ENCODE measurements at places on chromosomes 2 and 18. TPM values are rescaled to one million over a fixed set of nuclear protein-coding genes. Genes with fewer than 3 reads are reported as not detected.

The KIAA2012 gene
- total RNA-seq, result 0.27 TPM

DNA sequence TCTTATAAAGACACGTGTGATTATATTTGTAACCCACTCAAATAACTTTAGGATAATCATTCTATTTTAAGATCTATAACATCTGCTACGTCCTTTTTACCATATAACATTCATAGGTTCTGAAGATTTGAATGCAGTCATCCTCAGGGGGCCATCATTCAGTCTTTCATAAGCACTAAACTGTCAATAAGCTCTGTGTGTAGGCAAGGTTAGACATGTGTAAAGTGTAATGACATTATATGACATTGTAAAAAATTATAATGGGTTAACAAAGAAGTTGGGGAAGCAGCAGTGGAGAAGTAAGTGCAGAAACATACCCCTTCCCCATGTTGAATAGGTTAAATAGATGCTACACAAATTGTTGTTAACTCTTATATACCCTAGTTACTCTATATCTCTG lies 845.9 kb downstream of the ERBB4 start:
- DNase-seq, result no peak
- no peaks in the 10 kb centered on the region for H3K36me3 ChIP-seq

- no peaks in the 10 kb centered on the region for H3K27me3 ChIP-seq
- DNase-seq, result no peak
- H3K4me1 ChIP-seq, result no peaks in the 10 kb centered on the region
- H3K36me3 ChIP-seq, result no peaks in the 10 kb centered on the region
- H3K27ac ChIP-seq, result no peak overlapping the region
- H3K4me3 ChIP-seq, result no peak overlapping the region
Observed at GRCh38 chr2:223488814-223489213, 113.3 kb downstream of the SCG2 start.

The PHOSPHO2 gene
- 6.3 TPM for total RNA-seq

GRCh38 chr2:20916604-20917286 lies 93.8 kb upstream of the LDAH start:
- no peak overlapping the region for H3K4me3 ChIP-seq
- H3K36me3 ChIP-seq, result no peaks in the 10 kb centered on the region
- H3K27ac ChIP-seq, result no peak overlapping the region
- H3K4me1 ChIP-seq, result no peaks in the 10 kb centered on the region

DNA sequence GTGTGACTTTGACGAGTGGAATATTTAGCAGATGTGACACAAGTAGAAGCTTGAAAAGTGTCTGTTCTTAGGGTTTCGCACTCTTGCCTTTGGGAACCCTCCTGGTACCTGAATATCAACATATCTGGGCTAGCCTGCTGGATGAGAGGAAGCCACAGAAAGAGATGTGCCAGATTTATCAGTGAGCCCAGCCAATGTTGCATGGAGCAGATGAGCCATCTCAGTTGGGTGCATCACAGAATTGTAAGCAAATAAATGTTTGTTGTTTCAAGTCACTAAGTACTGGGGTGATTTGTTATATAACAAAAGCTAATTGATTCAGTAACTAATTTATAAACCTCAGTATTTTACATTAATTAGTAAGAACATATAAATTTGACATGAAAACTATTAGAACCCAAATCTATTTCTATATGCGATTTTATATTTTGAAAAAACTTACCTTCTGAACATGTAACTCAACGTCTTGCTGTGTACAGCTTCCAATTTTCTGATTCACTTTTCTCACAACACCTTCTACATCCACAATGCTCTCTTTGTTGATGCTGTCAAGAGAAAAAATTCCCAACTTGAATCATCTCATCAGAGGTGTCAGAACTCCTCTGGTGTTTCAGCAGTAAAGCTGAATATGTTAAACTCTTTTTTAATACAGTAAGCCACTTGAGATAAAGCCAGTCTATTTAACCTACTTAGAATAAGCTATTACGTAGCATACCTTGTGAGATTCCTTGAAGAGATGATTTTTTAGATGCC lies 42.3 kb downstream of the DARS1 start:
- H3K36me3 ChIP-seq, result no peaks in the 10 kb centered on the region
- DNase-seq, result no peak
- no peaks in the 10 kb centered on the region for H3K27me3 ChIP-seq
- peaks cover 1% of the 10 kb centered on the region for H3K4me1 ChIP-seq
- no peak overlapping the region for H3K4me3 ChIP-seq

GRCh38 chr2:170488807-170489206 lies 226.3 kb upstream of the SP5 start:
- DNase-seq, result no peak
- no peaks in the 10 kb centered on the region for H3K4me1 ChIP-seq
- no peaks in the 10 kb centered on the region for H3K36me3 ChIP-seq
- H3K4me3 ChIP-seq, result no peak overlapping the region
- no peaks in the 10 kb centered on the region for H3K27me3 ChIP-seq
- H3K27ac ChIP-seq, result no peak overlapping the region

DNA sequence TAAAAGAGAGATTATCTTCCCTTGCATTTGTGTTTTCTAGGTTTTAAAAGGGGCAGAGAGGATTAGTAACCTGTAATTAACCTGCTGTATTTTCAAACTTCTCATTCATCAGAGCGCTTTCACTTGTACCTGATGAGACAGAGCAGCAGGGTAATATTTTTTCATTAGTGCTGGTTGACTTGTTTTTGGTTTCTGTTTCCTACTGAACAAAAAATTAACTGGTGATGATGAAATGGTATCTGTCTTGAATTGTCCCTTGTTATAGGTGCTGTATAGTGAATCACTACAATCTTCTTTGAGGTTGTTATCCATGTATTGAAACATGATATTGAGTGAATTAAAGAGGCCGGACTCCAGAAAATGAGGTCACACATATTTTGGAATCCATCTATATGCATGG lies 37.9 kb downstream of the CDH20 start:
- H3K36me3 ChIP-seq, result no peaks in the 10 kb centered on the region
- no peak overlapping the region for H3K27ac ChIP-seq
- no peak for DNase-seq
- no peaks in the 10 kb centered on the region for H3K27me3 ChIP-seq

The DLX2 gene
- not detected for total RNA-seq

- H3K4me3 ChIP-seq, result no peak overlapping the region
- no peak for DNase-seq
- no peaks in the 10 kb centered on the region for H3K36me3 ChIP-seq
- H3K27ac ChIP-seq, result no peak overlapping the region
Observed at GRCh38 chr2:134773759-134774742, 55.3 kb upstream of the TMEM163 start.

DNA sequence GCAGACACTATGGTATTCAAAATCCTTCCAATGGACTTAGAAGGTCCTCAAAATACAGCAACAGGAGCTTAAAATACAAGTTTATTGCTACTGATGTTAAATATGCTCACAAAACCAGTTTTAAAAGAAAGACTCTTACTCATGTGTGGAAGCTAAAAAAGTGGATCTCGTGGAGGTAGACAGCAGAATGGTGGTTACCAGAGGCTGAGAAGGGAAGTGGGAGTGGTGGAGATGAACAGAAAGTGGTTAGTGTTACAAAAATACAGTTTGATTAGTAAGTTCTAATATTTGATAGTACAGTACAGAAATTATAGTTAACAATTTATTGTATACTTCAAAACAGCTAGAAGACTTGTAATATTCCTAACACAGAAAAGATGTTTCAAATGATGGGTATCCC lies 12.1 kb downstream of the ADAM17 start:
- no peak overlapping the region for H3K27ac ChIP-seq
- no peak for DNase-seq
- no peaks in the 10 kb centered on the region for H3K36me3 ChIP-seq
- H3K4me1 ChIP-seq, result peaks cover 23% of the 10 kb centered on the region
- H3K4me3 ChIP-seq, result no peak overlapping the region

DNA sequence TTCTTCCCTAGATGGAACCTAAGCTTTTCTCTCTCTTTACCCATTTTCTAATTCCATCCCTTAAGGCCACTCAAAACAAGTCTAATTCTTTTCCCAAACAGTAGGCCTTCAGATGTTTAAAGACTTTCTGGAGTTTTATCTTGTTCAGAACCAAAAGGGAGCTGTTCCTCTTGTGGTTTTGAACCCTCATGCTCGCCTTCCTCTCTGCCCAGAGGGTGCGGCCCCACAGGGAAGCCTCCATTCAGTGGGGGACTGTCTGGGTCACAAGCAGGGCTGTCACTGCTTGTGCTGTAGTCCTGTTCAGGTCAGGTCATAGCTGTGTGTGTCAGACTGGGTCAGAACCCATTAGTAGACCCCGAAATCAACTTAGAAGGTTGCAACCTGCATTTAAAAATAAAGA lies 56.5 kb downstream of the TET3 start:
- no peak overlapping the region for H3K27ac ChIP-seq
- no peaks in the 10 kb centered on the region for H3K27me3 ChIP-seq
- no peak for DNase-seq
- peaks cover 4% of the 10 kb centered on the region for H3K4me1 ChIP-seq

The AQP12B gene
- total RNA-seq, result not detected

DNA sequence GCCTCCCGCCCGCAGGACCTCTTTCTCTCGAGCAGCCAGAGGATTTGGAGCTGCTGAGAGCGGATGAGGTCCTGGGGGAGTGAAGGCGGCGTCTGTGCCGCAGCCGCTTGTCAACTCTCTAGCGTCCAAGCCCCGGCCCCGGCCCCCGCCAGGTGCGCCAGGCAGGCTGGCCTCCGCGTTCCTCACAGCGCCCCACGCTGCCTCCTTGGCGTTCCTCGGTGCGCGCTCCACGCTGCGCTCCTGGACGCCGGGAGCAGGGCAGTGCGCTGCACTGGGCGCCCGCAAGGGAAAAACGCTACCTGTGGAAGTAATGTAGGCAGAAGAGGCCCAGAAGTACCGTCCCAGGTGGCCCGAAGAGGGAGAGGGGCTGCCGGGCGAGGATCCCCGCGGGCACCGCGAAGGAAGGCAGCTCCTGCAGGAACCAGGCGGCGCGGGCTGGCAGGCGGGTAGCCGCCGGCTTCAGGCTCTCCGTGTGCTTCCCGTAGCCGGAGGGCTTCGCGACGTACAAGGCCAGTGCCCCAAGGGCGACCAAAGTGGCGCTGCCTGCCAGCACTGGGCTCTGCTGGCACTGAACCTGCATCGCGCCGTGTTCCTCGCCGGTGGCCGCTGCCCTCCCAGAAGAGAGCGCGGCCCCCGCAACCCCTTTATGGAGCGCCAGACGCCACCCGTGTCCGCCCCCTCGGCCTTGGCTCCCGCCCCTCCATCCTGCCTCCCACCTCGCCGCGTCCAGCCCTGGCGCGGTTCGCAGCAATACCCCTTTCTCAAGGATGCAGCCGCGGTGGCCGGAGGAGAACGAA lies at the start of gene SRD5A2:
TSS of gene SRD5A2 (minus strand) at position 618 of the 797 bp plus-strand sequence. CDS start at position 580, 38 bp downstream.
- no peak within 1 kb of the TSS for H3K27ac ChIP-seq
- no peaks in the 10 kb centered on the region for H3K36me3 ChIP-seq
- no peaks in the 10 kb centered on the region for H3K27me3 ChIP-seq

DNA sequence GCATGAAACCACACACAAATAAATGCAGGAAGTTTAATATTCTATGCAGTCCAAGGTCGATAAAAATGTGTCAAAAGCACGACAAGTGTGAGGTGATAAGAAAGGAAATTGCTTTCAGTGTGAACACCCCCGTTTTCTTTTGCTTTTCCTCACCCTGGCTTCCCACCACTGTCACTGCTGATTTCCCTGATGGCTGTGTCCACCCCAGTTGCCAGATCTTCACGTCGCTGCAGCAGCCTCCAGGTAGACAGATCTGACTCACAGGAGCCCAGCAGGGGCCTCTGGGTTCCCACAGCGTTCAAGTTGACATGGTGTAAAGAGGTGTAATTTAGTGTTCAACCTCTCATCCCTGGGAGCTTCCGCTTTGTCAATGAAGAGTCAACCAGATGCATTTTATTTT lies 128.0 kb upstream of the TACR1 start:
- no peaks in the 10 kb centered on the region for H3K36me3 ChIP-seq
- H3K27ac ChIP-seq, result no peak overlapping the region
- no peak for DNase-seq
- H3K4me1 ChIP-seq, result no peaks in the 10 kb centered on the region

The EMILIN2 gene
- total RNA-seq, result 34.3 TPM

The CHCHD5 gene
- total RNA-seq, result 14.2 TPM

- H3K27ac ChIP-seq, result no peak overlapping the region
- DNase-seq, result no peak
- no peak overlapping the region for H3K4me3 ChIP-seq
- no peaks in the 10 kb centered on the region for H3K36me3 ChIP-seq
- H3K27me3 ChIP-seq, result no peaks in the 10 kb centered on the region
- H3K4me1 ChIP-seq, result peaks cover 3% of the 10 kb centered on the region
Observed at GRCh38 chr2:85822766-85823165, 66.0 kb downstream of the ST3GAL5 start.

- H3K36me3 ChIP-seq, result no peaks in the 10 kb centered on the region
- DNase-seq, result peak; percentile 56
- H3K27me3 ChIP-seq, result no peaks in the 10 kb centered on the region
- no peak overlapping the region for H3K4me3 ChIP-seq
Observed at GRCh38 chr2:27720004-27720551, 51.4 kb upstream of the MRPL33 start.
